Fibroblast of skin of back (primary cell): ENCODE measurements at places on chromosomes 4 and X.
A peak's percentile ranks its signal among the peaks of the same experiment; 100 is the strongest.

- no peak for DNase-seq
Observed at GRCh38 chrX:142076633-142077032, 128.5 kb downstream of the MAGEC2 start.

DNA sequence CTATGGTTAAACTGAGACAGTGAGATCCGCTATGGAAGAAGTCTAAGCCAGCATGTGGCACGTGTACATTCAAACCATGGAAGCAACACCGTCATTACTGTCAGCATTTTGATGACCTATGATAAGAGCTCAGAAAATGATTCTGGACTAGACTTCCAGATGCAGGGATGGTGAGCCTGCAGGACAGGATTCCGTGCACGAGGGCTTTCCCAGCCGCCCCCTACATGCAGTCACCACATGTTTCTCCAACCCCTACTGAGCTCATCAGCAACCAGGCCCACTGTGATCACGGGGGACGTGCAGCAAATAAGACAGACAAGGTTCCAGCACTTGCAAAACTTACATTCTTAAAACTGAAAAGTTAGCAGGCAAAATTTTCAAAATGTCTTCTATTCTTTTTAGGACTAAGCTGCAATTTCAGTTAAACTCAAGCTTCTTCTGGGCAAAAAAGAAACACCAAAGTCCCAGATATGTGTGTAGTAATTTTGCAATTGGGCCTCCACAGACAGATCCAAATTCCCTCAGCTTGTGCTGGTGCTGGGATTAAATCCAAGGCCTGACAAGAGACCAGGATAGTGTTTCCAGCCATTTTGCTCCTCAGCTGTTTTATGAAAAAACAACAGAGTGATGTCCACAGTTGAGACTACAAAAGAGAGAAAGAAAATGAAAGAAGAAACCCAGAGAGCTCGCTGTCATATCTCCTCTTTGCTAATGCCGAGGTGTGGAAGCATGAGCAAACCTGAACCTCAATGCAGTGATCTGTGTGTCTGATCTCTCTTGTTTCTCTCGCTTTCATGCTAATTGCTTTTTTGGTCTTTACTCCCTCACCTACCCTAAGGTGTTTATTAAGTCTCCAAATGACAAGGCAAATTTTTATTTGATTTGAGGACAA lies 118.2 kb downstream of the AFAP1 start:
- peak; percentile 38 for DNase-seq

- no peak for DNase-seq
Observed at GRCh38 chr4:26106776-26107175, 192.8 kb downstream of the SMIM20 start.

DNA sequence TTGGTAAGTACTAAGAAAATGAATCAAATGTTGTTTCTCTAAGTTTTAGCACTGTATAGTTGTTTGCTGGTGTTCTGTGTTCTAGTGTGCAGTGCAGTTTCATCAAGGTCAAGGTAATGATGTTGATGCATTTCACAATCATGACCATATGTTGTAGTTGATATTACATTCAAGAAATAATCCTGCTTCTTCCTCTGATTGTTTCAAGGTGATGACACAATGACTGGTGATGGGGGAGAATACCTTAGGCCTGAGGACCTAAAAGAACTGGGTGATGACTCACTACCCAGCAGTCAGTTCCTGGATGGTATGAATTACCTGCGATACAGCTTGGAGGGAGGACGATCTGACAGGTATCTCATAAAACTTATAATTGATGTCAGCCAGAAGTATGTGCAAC lies 261.6 kb downstream of the ANK2 start:
- no peak for DNase-seq

GRCh38 chrX:103311399-103311780 lies 600 bp upstream of the BEX2 start:
- no peak for DNase-seq

DNA sequence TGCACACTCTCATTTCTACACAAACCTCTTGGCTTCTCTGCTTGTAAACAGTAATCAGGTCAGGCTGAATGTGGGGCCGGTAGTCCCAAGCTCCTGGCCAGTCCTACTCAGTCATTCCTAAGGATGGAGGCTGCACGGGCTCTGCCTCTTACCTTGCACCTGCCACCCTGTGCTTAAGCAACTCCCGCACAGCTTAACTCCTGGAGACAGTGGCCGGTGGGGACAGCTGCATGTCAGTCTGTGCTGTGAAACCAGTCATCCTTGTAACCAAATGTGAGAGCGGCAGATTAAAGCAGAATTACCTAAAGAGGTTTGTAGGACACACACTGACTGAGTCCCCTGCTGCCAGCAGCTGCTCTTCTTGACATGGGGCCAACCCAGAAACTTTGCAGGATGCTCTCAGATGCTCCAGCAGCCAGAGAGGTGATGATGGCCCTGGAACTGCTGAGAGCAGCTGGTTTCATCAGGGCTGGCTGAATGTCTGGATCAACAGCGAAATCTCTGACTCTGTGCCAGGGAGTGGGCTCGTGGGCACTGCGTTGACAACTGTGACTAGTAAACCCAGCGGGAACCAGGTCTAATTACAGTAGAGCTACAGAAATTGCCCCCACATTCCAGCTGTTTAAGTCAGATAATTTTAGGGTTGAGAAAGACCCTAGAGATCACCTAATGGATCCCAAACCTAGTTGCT lies 123.7 kb downstream of the ANAPC4 start:
- DNase-seq = no peak

GRCh38 chrX:129641469-129641868 lies 13.3 kb downstream of the APLN start:
- DNase-seq = no peak

GRCh38 chrX:13876652-13877051 lies 59.8 kb upstream of the GPM6B start:
- DNase-seq = peak; percentile 87

- peak; percentile 76 for DNase-seq
Observed at GRCh38 chr4:79650794-79651431, 242.9 kb upstream of the GK2 start.

GRCh38 chrX:6448003-6448402 lies 86.9 kb downstream of the VCX3A start:
- no peak for DNase-seq

GRCh38 chr4:108399610-108400265 lies 220.6 kb upstream of the RPL34 start:
- DNase-seq = no peak

- DNase-seq = no peak
Observed at GRCh38 chr4:112823606-112824005, 186.7 kb downstream of the LARP7 start.

GRCh38 chr4:54941994-54942552 lies 183.3 kb downstream of the KDR start:
- DNase-seq = no peak

GRCh38 chr4:244471-244870 lies 60.8 kb downstream of the ZNF732 start:
- peak; percentile 8 for DNase-seq
